Brain (organoid and tissue), 16 donors: ENCODE measurements at places on chromosomes 4 and X.
A peak's percentile ranks its signal among the peaks of the same experiment; 100 is the strongest.

DNA sequence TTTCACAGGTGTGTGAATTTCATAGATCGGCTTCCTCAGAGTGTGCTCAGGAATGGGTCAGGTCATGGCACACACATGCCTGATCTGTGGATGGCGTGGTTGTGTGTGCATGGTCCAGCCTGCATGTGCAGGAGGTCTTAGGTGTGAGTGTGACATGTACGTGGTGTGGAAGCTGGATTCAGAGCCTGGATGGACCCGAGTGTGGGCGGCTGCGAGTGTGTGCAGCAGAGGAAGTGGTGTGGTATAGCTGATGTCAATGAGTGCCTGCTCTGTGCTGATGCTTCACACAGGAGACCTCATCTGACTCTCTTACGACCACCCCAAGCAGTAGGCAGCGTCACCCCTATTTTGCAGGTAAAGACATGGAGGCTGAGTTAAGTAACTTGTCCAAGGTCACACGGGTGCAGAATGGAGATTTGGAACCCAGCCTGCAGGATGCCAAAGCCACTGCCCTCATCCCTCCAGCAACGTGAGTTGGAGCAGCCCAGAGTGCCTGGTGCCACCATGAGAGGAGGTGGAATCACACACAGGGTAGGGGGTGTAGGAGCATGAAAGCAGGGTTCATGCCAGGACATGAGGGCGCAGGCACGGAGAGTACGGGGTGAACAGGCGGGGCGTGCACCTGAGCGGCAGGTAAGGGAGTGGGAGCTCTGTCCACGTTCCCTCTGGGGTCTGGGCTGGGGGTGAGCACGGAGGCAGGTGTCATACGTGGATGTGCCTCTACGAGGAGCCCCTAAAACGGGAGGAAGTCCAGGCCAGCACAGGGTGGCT is 24.2 kb upstream of the C4orf50 start:
- no peak for DNase-seq

DNA sequence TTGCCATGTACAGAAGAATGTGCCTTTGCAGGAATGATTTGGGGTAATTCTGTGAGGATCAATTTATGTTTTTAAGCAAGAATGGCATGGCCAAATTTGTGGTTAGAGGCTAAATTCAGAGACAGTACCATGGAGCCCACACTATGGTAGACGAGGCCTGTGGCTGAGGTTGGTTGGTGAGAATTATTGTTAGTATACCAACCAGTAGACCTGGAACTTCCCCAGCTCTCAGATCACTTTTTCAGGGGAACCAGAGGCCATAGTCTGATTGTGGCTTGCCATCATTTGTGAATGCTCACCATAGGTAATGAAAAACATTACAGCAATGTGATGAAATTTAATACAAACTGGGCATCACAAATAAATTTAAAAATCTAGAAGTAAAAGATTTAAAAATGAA is 56.3 kb downstream of the SHISA3 start:
- DNase-seq = no peak

- peak; percentile 82 for DNase-seq
Observed at GRCh38 chr4:95124906-95125504, 367.2 kb downstream of the BMPR1B start.

DNA sequence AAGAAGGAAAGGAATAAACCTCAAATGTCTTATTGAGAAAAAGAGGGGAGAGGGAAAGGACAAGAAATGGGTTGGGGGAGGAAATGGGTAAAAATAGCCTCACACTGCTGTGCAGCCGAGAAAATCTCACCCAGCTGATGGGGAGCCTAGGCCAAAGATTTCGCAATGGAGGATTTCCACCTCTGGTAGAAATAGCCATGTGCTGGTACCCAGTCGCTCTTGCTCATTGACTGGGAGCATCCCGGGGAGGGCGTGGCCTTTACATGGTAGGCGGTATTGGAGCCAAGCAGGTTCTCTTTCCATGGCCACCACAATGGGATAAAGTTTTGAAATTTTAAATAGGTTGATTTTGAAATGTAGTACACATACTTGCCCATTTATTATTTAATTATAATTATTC is 255.1 kb upstream of the LDB2 start:
- DNase-seq = no peak

GRCh38 chr4:38656111-38656510 is 7.9 kb upstream of the KLF3 start:
- DNase-seq = no peak

DNA sequence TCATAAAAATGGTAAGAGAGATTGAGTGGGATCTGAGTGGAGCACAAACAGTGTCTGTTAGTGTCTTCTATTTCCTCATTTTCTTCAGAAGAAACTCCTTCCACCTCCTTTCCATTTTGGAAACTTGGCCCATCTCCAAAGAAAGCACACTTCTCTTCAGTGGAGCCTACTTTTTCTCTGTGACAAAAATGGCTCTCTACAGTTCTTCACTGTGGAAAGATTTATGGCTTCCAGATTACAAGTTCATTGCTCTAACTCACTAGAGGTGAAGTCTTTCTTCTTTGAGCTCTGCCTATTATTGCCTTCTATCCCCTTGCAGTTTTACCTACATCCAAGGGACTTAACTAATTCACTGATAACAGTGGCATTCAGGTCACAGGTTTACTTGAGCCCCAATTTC is 325.8 kb downstream of the ANTXR2 start:
- DNase-seq = no peak

GRCh38 chr4:107665001-107665400 is 55.0 kb downstream of the PAPSS1 start:
- no peak for DNase-seq

GRCh38 chrX:10633722-10634121 is 13.3 kb upstream of the MID1 start:
- DNase-seq = no peak

- no peak for DNase-seq
Observed at GRCh38 chr4:158934996-158935669, 166.3 kb downstream of the FNIP2 start.

GRCh38 chr4:2127609-2128332 is 68.6 kb downstream of the NAT8L start:
- DNase-seq = peak; percentile 51

GRCh38 chrX:1452516-1453394 is at the start of gene ASMTL:
ASMTL (minus strand) TSS chrX:1452909; CDS start chrX:1452840, 69 bp downstream.
- peak; percentile 98 for DNase-seq
